ENCODE measurements at places on chromosomes 12 and 14. TPM values are rescaled to one million over a fixed set of nuclear protein-coding genes. Genes with fewer than 3 reads are reported as not detected.
A peak's percentile ranks its signal among the peaks of the same experiment; 100 is the strongest.

DNA sequence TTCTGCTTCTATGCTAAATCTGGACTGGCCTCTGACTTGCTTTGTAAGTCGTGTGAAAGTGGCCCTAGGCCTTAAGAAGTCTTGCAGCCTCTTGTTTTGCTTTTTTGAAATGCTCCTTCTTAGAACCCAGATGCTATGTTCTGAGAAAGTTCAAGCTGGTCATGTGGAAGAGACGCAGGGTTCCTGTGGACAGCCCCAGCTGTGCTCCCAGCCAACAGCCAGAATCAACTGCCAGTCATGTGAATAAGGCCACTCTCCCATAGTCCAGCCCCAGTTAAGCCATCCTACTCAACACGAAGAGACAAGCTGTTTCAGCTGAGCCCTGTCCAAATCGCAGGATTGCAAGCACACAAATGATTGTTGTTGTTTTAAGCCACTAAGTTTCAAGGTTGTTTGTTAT, 37.3 kb upstream of the TBPL2 start:
- DNase-seq = no peak

- no peak for DNase-seq
These were observed 59.8 kb downstream of the RNFT2 start for GRCh38 chr12:116797885-116798284.

DNA sequence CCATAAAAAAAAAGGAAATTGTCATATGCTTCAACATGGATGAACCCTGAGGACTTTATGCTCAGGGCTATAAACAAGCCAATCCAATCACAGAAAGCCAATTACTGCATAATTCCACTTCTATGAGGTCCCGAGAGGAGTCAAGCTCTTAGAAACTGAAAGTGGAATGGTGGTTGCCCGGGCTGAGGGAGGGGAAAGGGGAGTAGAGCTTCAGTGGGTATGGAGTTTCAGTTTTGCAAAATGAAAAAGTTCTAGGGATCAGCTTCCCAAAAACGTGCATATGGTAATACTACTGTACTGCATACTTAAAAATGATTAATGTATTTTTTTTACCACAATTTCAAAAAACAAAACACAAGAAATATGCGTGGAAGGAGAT, 52.0 kb downstream of the RNF34 start:
- no peak for DNase-seq

DNA sequence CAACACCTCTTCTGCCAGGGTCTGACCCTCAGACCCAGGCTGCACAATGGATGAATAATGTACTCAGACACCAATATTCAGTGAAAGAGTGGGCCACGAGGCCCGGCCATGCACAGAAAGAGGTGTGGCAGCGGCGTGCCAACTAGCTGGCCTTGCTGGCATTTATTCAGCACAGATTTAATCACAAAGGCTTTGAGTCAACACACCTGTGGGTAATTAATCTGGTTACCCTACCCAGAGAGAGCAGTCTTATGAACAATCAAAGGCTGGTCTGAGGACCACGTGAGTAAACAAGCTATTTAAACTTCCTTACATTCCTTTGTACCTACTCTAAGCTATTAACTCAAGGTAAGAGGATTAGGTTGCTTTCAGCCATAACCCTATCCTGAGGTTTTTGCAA, 324.8 kb downstream of the C12orf50 start:
- DNase-seq = peak; percentile 42

DNA sequence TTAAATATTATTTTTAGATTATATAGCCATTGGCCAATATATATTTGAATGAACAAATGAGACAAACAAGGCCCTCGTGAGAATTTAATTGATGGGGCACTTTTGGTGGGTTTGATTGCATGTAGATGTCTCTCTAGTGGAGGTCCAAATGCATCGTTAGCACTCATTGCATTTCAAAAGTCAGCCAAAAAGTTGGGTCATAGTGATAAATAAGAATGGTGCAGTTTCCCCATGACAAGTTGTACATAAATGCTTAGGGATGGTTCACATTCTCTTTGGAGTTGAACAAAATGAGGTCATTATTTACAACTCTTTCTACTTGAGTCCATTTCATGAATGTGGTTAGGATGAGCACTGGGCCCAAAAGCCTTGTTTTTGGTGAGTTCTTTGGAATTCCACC, 1.0 kb downstream of the BEST3 start:
- no peak for DNase-seq

DNA sequence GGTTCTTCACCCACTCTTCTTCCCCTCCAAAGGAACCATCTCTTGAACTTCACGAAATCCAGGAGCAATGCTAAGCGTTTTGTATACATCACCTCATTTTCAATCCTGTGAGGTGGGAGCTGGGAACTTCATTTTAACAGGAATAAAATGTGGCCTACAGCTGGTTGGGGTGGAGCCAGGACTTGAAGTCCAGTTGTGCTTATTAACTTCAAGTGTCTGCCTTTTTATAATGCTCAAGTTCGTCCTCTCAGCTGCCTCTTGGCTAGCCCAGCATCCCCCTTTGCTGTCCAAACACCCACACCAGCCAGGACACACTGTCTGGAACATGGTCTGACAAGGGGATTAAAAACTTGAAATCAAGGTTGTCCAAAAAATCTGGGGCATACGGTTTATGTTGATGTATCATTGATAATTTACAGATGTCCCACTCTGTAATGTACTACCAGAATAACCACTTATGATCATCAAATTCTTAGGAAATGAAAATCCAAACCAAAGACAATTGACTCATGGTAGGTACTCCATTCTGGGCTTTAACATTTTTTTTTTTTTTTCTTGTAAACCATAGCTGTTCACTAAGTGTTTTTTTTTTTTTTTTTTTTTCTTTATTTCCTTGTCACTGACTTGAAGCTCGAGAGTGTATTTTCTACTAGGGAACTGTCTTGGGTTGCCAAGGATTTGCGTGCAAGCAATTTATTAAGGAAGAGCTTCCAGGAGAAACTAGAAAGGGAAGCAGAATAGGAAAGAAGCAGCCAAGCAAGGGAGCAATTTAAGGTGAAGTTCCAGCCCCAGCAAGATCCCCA, 252.3 kb downstream of the EFCAB11 start:
- DNase-seq = no peak

DNA sequence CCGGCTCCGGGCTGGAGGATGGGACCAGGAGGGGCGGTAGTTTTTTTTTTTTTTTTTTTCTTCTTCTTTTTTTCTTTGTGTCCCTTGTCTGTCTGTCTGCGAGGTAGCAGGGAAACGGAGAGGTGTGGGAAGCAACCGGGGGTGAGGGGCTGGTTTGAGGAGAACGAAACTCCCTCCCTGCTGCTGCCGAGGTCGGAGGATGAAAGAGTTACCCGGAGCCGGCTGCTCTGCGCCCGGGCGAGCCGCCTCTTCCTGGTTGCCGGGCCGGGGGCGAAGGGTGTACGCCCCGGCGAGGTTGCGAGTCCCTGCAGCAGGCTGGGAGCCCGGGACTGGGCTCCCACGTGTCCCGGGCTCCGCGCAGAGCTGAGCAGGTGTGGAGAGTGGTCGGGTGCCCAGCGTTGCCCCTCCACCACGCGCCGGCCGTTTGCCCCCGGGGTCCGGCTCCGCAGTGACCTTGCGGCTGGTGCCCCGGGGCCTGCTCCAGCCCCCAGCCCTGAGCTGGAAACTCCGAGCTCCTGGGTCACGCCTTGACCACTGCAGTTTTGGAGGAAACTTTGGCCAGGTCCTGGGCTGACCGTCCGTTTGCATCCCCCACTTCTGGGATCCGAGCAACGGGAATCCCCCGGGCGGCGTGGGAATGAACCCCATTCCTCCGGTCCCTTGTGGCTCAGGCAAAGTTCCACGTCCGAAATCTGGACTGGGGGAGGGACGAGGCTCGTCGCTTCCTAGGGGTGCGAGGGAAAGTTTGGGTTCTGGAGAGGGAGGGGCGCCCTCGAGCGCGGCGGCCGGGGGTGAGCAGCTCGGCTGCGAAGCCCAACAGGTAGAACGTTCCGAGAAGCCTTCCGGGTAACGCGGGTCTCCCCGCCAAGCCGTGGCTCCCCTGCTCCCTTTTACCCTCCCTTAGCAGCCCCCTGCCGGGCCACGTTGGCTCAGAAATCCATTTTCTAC, 1.3 kb downstream of the CHST11 start:
- peak; percentile 71 for DNase-seq

GRCh38 chr14:98321841-98322240, 950.2 kb downstream of the BCL11B start:
- no peak for DNase-seq

DNA sequence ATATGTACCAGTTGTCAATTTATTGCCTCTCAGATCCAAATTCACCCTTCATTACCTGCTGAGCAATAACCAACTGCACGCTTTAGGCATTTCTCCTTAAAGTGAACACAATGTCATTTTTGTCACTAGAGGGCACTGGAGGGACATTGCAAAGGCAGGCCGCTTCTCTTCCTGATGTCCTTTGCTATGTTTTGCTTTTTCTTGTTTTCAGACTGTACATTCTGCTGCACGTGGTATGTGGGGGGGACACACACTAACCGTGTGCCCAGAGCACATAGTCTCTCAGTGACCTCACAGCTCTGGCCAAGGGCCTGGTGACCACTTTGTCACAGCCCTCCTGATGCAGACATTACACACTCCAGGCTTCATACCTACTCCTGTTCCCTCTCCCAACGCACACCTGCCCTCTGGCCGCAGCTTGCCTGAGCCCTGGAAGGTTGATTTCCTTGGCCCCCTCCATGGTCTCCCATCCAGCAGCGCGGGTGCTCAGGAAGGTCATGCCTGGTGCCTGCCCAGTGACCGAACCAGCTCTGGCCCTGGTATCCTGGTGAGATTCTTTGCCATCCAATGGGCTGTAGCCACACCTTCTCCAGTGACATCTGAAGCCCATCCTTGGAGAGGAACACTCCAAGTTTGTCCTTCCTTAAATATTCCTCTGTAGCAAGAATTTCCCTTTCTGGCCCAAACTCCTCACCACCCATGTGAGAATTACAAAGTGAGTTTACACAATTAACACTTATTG, 39.9 kb downstream of the MYO1H start:
- no peak for DNase-seq

- DNase-seq = no peak
These were observed 13.1 kb downstream of the NT5DC3 start for GRCh38 chr12:103827911-103828391.

GRCh38 chr14:22865424-22866405, 5.8 kb upstream of the LRP10 start:
- DNase-seq = no peak

- no peak for DNase-seq
These were observed 240.4 kb upstream of the MGAT4C start for GRCh38 chr12:86496595-86496994.

DNA sequence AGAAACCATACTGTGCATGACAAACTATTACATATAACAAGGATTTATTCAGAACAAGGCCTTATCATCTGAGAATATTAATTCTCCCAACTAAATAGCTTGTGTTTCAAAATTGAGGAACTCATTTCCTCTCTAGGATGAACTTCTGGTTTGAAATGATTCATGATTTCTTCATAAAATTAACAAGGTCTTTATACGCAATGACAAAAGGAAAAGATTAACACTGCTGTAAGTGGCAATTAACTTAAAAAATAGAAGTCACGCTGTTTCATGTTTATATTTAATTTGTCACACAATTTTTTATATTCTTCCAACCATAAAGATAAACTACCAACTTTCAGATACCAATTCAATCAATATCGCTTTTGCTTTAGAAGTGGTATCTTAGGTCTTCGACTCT, 80.8 kb downstream of the GRIP1 start:
- DNase-seq = no peak

DNA sequence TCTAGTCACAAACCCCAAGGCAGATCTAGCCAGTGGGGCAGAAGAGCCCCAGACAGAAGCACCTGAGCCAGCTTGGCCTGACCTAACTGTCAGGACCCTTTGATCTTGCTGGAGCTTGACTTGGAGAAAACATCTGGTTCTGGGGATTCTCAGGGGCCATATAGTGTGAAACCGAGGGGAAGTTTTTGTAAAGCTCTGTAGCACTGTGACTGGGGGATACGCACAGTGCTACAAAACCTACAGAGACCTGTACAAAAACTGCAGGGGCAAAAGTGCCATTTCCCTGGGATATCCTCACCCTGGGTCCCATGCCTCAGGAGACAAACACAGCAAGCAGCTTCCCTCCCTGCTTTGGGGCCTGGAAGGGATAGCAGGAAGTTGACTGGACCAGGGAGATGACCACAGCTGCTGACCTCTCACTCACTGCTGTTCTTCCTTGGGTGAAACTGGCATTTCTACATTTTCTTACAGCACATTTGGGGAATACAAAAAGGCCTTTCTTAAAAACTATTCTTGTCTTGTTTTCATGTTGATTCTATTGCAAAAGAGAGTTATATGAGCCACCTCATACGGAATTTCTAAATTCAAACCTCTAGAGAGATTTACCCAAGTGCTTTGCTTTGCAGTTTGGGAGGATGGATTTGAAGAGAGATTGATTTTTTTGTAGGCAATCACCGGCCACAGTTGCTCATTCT, 140.0 kb downstream of the DAD1 start:
- DNase-seq = no peak

GRCh38 chr12:113030875-113031525, 25.5 kb upstream of the DTX1 start:
- DNase-seq = no peak

DNA sequence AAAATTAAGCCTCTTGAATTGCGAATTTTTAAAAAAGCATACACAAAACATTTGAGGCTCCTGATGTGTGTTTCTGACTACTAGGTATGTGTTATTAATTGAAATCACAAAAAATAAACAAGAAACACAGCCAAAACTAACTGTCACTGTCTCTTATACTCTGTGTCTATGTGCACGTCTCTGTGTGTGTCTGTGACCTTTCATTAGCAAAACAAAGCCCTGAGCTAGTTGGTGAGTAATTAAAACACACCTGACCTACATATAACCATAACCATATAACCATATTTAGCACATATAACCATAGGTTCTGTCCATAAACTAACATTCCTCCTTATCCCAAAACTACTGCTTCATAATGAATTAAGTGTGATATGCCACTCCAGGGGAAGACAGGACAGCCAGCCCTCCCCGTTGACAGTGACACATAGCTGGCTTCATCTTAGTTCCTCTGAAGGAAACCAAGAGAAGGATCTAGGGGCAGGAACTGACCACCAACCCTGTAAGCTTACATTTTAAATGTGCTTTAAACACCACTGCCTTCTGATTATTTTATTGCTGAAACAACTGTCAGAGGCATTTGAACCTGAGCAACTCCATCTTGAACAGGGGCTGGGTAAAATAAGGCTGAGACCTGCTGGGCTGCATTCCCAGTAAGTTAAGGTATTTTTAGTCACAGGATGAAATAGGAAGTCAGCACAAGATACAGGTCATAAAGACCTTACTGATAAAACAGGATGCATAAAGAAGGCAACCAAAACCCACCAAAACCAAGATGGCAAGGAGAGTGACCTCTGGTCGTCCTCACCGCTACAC, 106.7 kb downstream of the PPP2R5E start:
- no peak for DNase-seq

- DNase-seq = no peak
These were observed 58.2 kb upstream of the FLRT2 start for GRCh38 chr14:85471744-85472143.

DNA sequence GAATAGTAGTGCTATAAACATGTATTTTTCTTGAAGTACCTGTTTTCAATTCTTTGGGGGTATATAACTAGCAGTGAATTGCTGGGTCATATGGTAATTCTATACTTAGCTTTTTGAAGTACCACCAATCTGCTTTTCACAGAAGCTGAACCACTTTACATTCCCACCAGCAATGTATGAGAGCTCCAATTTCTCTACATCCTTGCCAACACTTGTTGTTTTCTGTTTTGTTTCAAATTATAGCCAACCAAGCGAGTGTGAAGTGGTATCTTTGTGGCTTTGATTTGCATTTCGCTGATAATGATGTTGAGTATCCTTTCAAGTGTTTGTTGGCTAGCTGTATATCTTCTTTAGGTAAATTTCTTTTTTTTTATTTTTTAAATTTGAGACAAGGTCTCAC, 95.7 kb downstream of the PAPLN start:
- DNase-seq = no peak

The MYO1H gene
- 0.16 TPM for total RNA-seq

The FGD4 gene
- 17.4 TPM for total RNA-seq

The ANKRD33 gene
- total RNA-seq = not detected

The DBX2 gene
- 0.24 TPM for total RNA-seq

Data from Right ventricle myocardium inferior (tissue), 1 donor.